ENCODE measurements at places on chromosomes 5 and 9.

GRCh38 chr9:88370346-88370745 is 17.9 kb upstream of the SPIN1 start:
- DNase-seq = no peak

DNA sequence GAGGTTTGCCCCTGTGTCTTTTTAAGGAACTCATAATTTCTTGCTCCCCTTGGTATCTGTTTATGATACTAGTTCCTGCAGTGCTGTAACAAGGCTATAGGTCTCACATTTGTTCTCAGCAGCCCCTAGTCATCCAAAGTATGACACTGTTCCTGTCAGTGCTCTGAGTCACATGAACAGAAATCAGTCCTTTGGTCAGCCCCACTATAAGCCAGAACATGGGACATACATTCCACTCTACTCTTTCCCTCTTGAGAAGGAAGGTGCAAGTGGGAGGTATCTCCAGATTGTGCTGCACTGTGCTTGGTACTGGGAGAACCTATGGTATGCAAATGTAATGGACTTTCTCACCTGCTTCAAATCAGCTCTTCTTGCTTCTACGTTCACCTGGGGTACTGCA is 87.0 kb downstream of the IARS1 start:
- no peak for DNase-seq

DNA sequence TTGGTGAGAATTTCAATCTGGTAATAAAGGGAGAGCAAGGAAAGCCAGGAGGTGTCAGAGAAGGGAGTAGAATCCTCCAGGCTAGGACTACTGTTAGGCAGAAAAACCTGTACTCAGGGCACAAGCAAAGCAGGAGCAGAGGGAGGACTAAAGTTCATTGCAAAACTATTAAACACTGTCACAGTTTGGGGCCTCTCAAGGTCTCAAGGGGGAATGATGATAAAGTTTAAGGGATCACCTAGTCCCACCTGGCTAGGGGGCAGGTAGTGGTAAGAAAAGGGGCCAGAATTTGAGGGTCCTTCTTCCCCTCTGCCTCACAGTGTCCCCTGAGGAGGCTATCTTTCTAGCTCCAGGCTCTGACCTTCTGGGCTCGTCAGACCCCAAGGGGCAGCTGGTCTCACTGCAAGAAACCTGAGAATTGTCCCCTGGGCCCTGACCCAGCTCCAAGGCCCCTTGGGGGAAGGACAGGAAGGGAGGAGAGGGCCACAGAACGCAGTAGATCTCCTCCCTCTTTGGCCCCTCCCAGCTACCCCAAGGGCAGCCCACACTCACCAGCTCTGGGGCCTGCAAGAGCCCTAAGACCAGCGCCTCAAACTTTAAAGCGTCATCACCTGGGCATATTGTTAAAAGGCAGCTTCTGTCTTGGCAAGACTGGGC is 974 bp downstream of the CCDC69 start:
- DNase-seq = no peak

GRCh38 chr5:134131165-134131564 is 16.7 kb downstream of the TCF7 start:
- no peak for DNase-seq

DNA sequence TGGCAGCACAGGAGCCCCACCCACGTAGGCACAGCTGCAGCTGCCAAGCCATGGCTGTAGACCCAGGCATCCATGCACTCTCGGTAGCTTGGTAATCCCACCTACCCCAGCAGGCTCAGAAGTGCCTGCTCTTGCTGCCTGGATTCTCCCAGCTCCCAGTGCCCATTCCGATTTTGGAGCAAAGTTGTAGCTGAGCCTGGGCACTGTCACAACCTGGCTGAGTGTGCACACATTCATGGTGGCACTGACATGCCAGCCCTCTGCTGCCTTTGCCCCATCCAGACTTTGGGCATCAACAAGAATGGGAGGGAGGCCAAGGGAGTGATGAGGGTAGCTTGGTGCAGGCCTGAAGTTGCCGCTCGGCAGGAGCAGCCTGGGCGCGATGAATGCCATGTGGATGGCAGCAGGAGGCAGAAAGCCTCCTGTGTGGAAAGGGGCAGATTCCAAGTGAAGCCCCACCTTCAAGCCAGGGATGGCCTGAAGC is 936.6 kb upstream of the PTPRD start:
- no peak for DNase-seq

- no peak for DNase-seq
These were observed 16.0 kb downstream of the MPDZ start for GRCh38 chr9:13263511-13263910.

DNA sequence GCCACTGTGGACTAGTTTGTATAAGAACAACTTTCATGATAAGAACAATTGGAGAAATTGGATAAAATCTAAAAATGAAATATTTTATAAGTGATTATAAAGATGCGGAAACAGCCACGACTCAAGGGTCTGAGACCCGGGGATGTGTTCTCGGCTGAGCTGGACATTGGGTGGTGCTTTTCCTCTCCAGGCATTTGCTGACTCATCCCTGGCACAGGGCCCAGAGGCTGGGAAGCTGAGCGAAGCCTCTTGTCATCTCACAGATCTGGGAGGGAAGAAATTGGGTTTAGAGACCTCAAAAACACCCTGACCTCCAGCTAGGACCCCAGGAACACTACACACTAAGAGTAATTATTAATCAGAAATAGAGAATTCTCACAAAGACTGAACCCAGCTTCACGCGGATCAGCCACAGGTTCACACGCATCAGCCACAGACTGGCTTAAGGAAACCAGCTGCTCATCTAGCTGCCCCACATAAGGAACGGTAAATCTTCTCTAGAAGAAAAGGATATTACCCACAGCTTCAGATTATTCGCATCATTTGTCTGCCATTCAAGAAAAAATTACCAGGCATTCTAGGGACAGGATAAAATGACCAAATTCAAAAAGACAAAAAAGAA is 2.8 kb upstream of the OR2V1 start:
- DNase-seq = no peak

GRCh38 chr5:84549054-84549453 is 164.4 kb upstream of the EDIL3 start:
- DNase-seq = no peak

DNA sequence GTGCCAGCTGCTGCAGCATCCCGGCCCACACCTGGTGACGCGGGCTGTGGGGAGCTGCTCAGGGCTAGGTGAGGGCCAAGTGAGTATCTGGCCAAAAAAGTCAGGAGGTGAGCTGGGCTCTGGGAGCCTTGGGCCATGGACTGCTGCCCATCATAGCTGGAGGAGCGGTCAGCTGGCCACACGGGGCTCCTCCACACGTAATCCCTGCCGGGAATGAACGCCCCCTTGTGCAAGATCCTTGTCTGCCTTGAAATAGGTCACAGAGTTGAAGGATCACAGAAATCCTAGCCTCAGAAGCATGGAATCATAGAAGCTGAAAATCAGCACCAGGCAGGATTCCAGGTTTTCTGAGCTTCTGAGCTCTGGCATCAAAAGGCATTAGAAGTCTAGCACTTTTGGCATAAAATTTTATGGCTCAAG is 16.8 kb upstream of the COL27A1 start:
- no peak for DNase-seq

- no peak for DNase-seq
These were observed 580.8 kb downstream of the CCDC171 start for GRCh38 chr9:16133556-16134227.

DNA sequence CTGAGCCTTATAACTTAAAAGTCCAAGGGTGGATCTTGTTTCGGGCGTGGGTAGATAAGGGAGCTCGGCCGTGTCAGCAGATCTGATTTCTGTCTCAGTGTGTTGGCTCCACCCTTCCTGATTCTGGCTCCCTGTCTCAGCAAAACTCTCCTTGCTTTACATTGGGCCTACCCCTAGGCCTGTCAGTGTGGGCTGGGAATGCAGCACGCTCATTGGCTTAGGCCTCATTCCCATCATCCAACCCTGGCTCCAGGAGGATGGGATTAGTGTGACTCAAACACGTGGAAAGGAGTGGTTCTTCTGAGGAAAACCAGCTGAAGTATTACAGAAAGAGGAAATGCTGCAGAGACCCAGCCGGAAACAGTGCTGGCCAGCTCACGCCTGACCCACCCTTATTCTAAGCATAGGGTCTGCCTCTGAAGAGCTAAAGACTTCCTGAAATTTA is 59.9 kb downstream of the ZFAND5 start:
- no peak for DNase-seq

DNA sequence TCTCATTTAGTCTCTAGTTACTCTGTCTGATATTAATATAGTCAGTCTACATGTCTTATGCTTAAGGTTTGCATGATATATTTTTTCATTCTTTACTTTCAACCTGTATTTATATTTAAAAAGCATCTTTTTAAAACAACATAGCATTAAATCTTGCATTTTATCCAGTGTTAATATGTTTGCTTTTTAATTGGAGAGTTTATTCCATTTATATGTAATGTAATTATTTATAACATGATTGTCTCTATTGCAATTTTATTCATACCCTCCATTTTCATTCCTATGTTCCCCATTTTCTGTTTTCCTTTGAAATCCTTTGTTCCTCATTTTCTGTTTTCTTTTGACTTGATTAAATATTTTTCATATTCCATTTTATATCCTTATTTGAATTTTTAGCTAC is 13.3 kb downstream of the PCDHB15 start:
- DNase-seq = no peak

- no peak for DNase-seq
These were observed 36.9 kb upstream of the TXN start for GRCh38 chr9:110293248-110293647.

DNA sequence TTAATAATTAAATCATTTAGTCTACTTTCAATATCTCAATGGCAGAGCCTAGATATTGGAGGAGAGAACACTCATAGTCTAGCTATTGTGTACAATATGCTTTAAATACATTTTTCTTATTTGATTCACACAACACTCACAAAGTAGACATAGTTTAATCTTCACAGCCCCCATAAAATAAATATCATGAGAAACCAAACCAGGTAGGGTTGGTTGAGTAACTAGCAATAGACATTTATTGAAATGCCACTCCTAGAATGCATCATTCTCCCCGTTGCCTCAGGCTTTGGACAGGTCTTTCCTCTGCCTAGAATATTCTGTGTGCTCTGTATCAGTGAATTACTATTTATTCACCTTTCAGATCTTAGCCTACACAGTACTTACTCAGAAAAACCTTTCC is 141.9 kb downstream of the CEMIP2 start:
- no peak for DNase-seq

DNA sequence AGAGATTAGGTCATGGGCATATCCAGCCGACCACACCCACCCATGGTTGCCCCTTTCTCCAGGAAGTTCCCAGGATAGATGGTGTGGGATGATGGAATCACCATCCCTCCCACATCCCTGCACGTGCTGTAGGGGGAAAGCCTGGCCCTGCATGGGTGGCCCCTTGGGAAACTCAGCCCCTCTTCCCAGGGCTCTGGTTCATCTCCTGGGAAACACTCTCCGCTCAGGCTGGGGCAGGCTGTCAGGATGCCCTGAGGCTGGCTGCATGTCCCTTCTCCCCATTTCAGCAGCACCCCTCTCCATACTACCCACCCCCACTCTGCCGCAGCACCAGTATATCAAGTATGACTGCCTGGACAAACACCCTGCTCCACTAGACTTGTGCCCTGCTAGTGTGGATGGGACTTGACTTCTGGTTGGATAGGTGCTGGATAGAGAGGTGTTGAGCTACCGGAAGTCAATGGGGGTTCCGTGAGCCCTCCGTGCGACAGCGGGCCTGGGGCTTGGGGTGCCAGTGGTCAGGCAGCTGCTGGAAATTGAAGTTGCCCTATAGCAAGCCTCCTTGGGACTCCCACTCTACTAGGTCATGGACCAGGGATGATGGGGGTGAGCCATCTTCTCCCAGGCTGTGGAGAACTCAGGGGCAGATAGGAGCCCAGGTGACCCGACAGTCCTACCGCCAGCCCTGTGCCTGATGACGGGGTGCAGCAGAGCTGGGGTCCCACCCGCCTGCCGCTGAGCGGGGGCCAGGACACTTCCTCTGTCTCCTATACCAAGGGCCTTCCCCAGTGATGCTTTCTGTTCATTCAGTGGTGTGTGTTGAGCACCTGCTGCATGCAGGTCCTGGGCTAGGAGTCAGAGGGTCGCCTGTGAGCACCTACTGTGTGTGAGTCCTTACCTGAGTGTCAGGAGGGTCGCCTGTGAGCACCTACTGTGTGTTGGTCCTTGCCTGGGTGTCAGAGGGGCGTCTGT is 69.4 kb upstream of the COL5A1 start:
- no peak for DNase-seq

DNA sequence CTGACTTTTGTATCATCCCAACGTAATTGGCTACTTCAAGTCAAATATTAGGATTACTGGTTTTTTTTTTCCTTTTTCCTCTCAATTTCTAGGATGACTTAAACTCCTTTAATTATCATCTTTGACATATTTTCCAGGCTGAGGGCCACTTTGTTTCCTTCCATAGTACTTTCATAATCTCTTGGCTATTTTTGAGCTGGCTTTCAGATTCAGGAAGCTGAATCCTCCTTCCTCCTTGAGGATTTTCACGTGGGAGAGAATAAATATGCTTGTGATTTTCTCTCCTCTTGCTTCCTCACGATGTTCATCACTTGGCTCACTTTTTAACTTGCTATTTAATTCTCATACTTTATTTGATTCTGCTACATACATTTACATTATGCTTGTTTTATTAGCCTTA is 88.1 kb downstream of the ITGA1 start:
- no peak for DNase-seq

GRCh38 chr5:88830567-88830966 is 52.4 kb downstream of the MEF2C start:
- no peak for DNase-seq

GRCh38 chr5:149794041-149794440 is 63.9 kb downstream of the PPARGC1B start:
- DNase-seq = no peak

DNA sequence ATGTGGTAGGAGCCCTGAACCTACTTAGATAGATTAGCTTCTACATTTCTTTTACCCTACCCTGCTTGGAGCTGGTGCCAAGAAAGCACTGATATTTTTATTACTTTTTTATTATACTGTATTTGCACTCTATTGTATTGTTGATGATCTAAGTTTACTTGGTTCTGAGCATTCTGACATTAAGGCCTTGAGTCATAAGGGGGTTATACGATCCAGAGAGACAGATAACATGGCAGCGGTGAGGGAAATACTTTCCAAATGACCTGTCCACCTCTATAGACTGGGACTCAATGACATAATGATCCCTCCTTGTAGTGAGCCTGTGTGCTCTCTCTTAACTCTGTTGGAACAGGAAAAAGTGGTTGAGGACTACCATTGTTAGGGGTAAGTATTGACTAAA is 176.3 kb downstream of the MAN2A1 start:
- DNase-seq = no peak

DNA sequence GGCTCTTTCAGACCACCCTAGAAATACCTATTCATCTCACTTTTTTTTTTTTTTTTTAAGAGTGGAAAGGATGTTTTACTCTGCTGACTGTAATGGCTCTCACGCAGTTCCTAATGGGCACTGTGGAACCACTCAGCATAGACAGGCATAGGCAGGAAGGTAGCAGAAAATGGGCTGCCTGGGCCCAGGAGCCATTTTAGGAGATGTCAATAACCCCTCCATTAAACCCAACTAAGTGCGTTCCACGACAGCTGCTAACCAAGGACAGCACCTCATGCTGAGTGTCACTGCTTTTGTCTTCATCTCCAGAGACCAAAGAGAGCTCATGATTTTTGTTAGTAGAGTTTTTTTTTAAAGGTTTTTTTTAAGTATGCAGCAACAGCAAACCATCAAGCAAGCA is 15.3 kb downstream of the MAP1B start:
- DNase-seq = no peak

GRCh38 chr5:2187687-2188086 is 305.0 kb upstream of the IRX4 start:
- DNase-seq = no peak
